ENCODE measurements at places on chromosomes 16 and 17.

GRCh38 chr17:34762078-34762477, 182.7 kb downstream of the TMEM132E start:
- no peak for DNase-seq

DNA sequence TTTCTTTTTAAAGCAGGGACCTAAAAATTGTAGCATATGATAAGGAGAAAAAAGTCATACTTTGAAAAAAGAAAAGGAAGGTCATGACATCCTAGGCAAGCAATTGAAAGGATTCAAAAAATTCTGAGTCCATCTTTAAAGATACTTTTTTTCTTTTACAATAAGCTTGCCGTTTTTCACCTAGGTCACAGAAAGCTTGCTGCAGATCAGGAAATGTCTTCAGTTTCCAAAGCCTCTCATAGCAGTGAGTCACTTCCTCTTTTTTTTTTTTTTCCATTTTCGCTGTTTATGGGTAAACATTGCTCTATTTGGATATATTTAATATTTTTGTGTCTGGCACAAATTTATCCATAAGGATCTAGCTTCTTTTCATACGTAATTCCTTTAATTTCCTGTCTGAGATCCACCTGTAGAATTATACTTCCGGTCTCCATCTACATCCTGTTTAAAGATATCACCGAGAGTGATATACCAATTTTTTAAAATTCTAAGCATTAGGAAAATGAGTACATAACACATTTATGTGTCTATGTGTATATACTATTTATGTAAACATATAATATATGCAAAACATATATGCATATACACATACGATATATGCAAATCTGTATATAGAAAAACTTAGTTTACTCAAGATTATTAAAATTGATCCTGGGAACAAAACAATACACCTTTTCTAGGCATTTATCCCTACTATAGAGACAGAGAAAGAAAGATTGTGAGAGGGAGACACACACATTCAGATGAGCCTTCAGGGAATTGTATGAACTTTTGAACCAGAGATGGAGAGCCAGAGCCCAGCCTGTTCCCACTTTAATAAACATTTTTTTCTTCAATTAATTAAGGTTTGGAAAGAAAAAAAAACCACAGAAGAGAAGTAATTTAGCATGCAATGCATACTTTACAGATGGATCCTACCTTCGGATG, 134.4 kb downstream of the SKAP1 start:
- no peak for DNase-seq

- DNase-seq = no peak
Measured at GRCh38 chr16:83973581-83974385, 5.7 kb downstream of the NECAB2 start.

GRCh38 chr16:14415291-14415690, 214.8 kb downstream of the PARN start:
- DNase-seq = no peak

GRCh38 chr17:28547623-28548416, 4.6 kb downstream of the UNC119 start:
- DNase-seq = peak; percentile 51

DNA sequence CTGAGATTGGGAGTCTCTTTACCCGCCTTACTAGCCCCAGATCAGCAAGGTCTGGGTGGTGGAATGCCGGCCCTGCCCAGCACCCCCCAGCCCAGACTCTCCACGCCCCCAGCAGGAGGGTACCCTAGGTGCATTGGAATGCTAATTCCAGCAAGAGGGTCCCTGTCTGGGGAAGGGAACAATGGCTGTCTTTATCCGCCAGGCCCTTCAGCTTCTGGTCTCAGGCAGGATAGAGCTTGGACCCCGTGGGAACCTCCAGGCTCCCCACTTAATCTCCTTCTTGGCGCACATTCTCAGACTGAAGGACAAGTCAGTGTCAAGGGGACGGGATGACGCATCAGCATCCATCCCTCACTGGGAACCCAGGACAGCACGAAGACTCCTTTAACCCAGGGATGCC, 85.1 kb downstream of the LITAF start:
- no peak for DNase-seq

DNA sequence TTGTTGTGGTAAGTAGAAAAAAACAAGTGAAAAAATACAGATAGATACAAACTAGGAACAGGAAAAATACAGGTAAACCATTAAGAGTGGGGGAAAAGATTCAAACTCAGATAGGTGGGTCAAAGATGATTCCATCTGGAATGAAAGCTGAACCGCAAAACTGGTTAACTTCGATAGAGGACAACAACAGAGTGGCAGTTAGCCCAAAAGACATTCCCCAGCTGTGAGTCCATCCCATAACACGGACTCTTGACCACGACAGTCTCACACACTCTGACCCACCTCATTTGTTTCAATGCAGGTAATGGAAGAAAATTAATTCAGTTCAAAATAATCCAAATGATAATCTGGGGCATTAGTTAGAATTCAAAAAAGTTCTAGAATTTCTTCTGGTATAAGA, 13.5 kb downstream of the ELAC2 start:
- no peak for DNase-seq

DNA sequence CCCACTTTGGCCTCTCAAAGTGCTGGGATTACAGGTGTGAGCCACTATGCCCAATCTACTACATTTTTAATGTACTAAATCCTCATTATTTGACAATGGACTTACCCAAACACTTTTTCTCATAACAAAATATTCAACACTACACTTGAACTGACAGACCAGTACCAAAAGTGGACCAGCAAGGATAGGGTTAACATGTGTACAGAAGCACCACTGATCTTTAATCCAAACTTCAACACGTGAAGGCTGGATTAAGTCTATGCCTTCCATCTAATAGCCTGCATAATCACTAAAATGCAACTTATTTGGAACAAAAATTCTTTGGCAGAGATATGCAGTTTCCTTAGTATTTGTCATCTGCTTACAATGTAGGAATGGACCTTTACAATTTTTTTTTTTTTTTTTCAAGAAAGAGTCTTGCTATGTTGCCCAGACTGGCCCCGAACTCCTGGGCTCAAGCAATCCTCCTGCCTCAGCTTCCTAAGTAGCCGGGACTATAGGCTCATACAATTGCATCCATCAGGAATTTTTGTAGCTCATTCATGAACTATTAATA, 60.0 kb upstream of the BCAR1 start:
- DNase-seq = no peak

DNA sequence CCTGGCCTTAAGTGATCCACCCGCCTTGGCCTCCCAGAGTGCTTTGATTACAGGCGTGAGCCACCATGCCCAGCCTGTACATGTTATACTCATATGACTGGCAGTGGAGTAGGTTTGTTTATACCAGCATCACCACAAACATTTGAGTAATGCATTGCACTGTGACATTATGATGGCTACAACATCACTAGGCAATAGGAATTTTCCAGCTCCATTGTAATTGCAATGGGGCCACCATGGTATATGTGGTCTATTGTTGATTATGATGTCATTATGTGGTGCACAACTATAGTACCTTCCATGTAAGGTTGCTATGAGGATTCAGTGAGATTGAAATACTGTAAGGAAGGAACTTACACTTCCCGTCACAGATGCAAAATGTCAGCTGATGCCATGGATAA, 168.9 kb downstream of the COPRS start:
- no peak for DNase-seq

GRCh38 chr17:50550661-50551432, 3.9 kb downstream of the SPATA20 start:
- DNase-seq = no peak

GRCh38 chr17:58643147-58643546, 48.7 kb downstream of the TEX14 start:
- no peak for DNase-seq

- peak; percentile 34 for DNase-seq
Measured at GRCh38 chr16:83215406-83216001, 588.7 kb downstream of the CDH13 start.

DNA sequence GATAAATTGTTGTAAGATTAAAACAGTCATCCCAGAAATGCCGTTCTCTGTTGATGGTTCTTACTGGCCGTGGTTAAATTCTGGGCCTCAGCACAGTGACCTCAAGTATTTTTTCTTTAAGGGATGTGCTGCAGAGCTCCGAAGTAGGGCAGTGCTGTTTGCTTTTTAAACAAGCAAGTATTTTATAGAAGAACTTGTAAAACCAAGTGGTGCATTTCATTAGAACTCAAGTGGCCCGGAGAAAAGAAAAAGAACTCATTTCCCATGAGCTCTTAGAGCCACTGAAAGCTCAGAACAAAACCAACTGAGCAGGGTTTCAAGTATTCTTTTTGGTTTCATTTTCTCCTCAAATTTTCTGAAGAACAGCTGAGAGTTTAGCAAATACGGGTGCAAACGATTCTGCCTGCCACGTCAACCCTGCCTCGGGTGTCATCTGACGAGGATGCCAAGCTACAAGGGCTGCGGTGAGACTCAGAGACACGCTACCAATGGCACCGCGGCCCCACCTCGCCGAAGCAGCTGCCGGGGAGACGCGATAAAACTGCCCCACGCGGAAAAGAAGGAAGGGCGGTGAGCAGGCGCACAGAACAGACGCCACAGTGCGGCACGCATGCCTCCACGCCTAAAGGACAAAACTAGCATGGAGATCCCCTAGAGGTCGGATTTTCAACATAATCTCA, 6.3 kb downstream of the LMF1 start:
- peak; percentile 80 for DNase-seq

GRCh38 chr17:73856556-73856955, 212.3 kb upstream of the SDK2 start:
- DNase-seq = no peak

GRCh38 chr16:73048292-73049080, 558 bp upstream of the ZFHX3 start:
- no peak for DNase-seq

GRCh38 chr16:13111747-13112146, 210.3 kb downstream of the SHISA9 start:
- no peak for DNase-seq

GRCh38 chr16:74811911-74812310, 37.3 kb upstream of the FA2H start:
- no peak for DNase-seq

DNA sequence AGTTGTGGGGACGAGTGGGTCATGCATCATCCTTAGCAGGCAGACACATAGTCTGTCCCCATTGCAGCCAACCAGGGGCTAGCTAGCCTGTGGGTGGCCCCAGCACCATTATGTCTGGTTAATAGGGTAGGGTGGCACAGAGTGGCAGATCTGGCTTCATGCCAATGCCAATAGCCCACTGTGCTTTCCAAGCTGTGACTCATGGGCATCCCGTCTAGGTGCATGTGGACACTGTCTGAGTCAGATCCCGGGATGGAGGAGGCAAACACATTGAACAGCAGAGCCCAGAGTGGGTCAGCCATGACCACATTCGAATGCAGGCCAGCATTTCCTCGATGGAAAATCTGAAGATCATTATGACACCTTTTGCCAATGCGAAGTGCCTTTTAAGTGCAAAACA, 2.5 kb downstream of the HS3ST2 start:
- no peak for DNase-seq

DNA sequence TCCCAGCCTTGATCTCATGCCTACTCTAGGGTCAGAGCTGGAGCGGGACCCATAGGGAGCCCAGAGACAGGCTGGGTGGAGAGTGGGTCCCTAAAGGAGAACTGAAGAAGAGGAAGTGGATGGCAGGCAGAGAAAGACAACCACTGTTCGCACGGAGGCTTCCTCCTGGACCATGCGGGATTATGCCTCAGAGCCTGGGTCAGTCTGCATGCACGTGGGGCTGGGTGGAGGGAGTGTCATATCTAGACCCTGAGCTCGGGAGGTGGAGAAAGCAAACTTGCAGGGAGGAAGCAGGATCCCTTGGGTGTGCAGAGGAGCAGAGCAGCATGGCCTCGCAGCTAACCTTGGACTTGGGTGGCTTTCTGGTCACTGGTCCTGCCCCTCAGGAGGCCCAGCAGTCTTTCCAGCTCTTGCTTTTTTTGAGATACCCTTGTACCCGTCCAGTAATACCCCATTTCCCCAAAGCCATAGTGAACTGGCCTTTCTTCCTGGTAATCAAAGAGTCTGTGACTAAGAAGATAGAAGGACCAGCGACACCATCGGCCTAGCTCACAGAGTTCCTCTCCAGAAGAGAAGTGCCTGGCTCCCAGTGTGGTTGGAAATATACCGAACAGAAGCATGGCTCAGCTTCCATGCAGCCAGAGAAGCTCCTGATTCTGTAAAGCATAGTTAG, 344.2 kb downstream of the CPPED1 start:
- no peak for DNase-seq

- no peak for DNase-seq
Measured at GRCh38 chr17:35342276-35342675, 31.1 kb downstream of the SLFN11 start.

- no peak for DNase-seq
Measured at GRCh38 chr16:12398029-12398682, 405.5 kb downstream of the CPPED1 start.

GRCh38 chr17:16072031-16072430, 72.4 kb downstream of the TTC19 start:
- DNase-seq = no peak

DNA sequence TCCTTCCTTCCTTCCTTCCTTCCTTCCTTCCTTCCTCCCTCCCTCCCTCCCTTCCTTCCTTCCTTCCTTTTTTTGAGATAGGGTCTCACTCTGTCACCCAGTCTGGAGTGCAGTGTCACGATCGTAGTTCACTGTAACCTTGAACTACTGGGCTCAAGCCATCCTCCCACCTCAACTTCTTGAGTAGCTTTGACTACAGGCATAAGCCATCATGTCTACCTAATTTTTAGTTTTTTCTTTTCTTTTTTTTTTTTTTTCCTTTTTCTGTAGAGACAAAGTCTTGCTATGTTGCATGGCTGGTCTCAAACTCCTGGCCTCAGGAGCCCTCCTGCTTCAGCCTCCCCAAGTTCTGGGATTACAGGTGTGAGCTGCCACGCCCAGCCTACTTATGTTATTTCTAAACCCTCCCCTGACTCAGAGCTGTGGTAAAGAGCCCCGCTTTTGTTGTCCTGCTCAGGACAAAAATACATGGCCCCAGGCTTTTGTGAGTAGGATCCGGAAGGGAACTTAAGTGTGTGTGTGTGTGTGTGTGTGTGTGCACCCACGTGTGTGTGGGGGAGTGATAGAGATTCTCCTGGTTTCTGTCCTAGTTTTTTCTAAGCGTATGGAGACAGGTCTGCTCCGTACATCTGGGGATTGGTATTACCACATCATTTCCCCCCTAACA, 67.1 kb downstream of the PRKCB start:
- no peak for DNase-seq

- no peak for DNase-seq
Measured at GRCh38 chr17:74875977-74876593, 3.3 kb upstream of the FDXR start.

DNA sequence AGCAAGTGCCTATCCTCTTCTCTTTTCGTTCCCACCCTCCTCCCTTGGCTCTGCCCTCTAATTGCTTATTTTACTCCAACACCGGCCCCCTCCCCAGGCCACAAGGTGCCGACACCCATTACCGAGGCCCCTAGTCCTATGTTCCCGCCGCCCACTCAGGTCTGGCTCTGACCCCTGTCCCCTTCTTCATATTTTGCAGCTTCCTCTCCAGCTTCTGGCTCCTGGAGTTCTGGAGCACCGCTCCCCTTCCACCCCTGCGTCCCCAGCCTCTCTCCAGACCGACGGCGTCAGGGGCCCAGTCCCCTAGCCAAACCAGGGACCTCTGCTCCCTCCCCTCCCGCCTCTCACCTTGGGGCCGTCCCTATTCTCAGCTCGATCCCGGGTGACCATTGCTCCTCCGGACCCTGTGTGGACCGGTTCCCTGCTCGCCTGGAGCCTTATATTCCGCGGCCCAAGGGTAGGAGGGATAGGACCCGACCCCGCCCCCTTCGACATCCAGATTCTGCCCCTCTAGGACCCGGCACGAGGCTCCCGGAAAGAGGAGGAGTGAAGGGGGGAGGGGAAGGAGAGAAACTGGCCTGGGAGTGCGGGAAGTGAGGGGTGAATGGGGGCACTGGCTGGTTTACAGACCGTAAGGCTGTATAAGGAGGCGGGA, at the start of gene HES7:
HES7 (minus strand) TSS at position 412 of the 655 bp plus-strand sequence; CDS start at position 390, 22 bp downstream.
- no peak for DNase-seq
